ENCODE measurements at places on chromosomes 5 and 9.

DNA sequence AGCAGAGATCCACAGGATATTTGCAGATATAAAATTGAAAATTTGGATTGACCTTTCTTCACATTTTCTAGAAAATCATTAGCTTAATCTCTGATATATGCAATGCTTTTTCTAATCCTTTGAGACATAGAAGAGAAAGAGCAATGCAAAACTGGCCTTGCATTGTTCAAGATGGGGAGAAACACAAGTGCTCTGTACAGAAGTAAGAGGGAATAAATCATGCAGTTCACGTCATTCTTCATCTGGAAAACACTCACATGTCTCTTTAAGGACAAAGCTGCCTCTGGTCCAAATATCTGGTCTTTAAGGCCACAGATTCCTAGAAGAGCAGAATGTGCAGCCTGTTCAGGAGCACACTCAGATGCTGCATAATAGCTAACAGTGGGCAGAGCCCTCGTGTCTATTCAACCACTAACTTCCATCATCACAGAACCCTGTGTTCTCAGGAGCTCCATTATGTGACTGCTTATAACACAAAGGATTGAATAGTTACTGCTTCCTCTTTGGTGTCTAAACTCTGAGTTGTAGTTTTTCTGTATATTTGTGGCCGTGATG is 277.5 kb downstream of the PLK2 start:
- no peak for DNase-seq

DNA sequence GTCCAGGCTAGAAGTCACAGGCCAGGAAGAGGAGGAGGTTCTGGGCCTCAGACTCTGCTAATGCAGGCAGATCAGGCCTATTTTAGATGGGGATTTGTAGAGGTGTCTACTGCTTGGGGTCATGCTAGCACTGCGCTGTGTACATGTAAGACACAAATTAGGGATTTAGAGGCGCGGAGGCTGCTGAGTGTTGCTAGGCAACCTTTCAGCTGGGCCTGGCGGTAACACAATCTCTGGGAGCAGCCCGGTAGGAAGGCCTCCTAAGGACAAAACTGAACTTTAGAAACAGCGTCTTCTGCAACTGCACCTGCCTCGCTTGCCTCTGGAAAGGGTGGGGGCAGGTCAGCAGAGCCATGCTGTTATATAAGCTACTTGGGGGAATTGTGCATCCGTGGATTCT is 147.9 kb downstream of the MACROH2A1 start:
- DNase-seq, result no peak

DNA sequence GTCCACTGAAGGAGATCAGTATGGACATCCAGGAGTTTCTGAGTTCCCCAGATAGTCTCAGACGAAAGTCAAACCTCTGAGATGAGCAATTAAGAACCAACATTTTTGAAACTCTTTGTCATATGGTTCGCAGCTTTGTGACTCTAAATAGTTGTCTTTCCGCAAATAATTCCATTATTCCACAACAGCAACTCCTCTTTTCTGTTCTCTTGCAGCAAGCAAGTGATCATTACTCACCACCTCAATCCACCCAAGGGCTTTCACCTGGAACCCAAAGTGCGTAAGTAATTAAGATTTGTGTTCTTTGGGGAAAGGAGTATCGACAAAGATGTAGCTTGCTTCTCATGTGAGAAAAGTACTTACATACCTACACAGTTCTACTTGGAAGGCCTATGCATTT is 15.6 kb downstream of the MTX3 start:
- DNase-seq, result no peak

DNA sequence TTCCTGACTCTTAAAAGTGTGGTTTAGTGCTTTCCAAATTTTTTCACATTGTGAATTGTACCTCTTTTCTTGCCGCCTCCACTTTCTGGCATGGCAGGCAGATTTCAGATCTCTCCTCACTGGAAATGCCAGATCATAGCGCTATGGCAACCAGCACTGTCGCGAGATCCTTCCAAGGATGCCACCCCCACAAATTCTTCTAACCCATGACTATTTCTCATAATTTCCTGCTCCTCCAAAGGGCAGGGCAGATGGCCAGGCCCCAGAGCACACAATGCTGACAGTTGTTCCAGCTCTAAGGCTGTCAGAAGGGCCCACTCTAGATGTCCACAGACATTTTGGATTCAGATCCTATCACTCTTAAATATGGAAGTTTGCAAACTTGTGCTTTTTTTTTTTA is 446.2 kb upstream of the RIOK2 start:
- DNase-seq, result no peak

GRCh38 chr9:28616310-28616709 is 1043.0 kb upstream of the C9orf72 start:
- no peak for DNase-seq

DNA sequence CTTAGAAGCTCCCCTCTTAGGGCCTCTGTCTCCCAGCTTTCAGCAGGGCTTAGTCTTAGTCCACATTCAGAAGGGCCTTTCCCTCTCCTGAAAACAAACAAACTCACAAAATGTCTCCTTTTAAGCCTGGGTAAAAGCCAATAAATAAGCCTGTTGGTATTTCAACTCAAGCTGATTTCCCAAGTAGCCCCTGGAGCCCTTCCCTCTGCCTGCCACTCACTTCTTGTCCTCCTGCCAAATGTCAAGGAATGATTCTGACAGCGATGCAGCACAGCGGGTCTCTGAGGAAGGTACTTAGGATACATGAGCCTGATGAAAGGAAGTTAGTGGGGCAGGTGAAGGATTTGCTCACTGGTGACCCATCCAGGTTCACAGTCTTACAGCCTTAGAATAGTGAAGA is 210.5 kb downstream of the PJA2 start:
- DNase-seq, result no peak

DNA sequence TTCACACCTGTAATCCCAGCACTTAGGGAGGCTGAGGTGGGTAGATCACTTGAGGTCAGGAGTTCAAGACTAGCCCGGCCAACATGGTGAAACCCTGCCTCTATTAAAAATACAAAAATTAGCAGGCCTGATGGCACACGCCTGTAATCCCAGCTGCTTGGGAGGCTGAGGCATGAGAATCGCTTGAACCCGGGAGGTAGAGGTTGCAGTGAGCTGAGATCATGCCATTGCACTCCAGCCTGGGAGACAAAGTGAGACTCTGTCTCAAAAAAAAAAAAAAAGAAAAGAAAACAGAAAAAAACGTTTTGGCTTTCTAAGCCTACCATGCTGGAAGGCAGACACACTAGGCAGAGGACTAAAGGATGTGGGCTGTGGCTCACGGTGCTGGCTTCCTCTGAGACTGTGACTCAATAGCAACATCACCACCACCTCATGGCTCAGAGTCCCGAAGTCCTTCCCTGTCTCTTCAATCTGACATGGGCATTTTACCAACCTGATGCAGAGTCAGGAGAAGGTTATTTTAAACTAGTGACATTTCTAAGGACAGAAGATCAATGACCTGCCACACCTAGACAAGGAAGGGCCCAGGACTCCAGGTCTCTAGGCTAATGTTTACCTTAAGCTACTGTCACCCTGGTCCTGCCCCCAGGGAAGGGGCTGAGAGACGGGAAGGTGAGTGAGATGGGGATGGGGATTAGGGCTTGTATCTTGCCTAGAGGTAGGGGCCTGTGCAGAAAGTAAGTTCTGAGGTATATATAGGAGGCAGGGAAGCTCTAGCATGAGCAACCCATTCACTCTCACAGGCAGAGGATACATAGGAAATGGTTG is 3.7 kb downstream of the ECSCR start:
- peak; percentile 89 for DNase-seq

DNA sequence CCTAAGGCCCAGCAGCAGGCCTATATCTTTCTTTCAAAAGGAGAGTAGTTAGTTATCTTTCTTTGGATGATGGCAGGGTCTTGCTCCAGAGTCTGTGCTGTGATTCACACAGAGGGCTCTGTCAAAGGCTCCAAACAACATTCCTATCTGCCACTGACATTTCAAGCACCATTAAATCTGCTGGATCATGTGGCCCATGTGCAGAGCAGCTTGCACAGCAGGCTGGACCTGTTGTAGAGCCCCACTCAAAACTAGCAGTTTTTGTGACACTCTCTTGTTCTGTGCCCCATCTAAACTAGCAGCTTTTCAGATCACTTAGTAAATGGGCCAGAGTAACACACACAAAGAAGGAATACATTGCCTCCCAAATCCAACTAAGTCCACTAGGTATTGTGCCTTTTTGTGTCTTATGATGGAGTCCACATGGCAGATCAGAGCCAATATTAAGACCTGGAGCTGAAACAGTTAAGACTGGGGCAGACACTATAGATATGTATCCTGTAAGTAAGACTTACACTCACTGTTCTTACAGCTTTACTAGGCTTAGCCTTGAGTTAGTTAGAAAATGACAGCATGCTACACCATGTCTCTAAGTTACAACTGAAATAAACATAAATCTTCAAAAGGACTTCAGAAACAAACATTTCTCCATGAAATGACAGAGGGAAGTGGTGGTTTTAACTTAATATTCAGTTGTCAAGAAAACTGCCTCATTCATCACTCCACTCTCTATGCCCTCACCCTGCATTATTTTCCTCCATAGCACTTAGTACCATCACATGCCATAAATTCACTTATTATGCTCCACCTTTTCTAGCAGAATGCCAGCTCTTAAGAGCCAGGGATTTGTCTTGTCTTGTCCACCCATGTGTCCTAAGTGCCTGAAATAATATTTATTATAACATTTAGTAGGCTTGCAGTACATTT is 400.9 kb downstream of the RAB3C start:
- DNase-seq, result no peak

- DNase-seq, result no peak
Measured at GRCh38 chr9:86368871-86369521, 14.8 kb upstream of the TUT7 start.

DNA sequence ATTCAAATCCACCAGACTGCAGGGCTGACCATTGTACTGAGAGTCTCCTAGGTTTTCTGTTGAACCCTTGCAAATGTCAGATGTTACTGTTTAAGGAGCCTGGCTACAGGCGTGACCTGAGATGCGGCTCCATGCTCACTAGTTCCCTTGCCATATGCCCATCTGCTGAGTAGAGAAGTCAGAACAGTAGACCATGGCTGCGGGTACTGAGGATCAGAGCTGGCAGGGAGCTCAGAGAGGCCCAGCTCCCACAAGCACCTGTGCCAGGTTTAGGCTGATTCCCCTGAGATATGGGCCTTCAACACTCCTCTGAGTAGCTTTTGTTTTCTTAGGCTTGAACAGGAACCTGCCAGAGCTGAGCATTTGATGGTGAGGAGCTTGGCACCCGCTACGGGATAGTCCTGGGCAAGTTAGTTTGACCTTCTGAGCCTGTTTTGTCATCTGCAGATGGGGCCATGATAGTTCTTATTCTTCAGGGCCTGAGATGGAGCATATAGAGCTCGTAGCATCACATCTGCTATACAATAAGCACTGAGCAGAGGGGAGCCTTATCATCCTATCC is 83.7 kb downstream of the BOD1 start:
- DNase-seq, result no peak

GRCh38 chr9:77926371-77926878 is 105.2 kb downstream of the GNAQ start:
- no peak for DNase-seq

DNA sequence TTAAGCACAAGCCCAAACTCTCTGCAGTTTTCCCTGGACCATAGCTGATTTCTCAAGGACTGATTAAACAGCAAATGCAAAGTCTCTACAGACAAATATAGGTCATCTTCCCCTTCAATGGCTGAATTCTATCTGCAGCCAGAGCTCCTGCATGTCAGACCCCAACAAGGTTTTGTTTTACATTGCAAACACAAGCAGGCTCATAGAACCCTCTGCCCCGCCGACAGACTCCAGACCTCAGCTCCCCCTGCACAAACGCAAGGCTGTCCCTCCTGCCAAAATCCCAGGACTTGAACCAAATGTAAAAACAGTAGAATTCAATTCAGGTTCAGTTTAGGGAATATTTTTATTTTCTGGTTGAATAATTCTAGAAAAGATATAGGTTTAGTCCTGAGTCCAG is 526.7 kb upstream of the TRPC7 start:
- no peak for DNase-seq

- DNase-seq, result no peak
Measured at GRCh38 chr5:158611581-158611980, 488.1 kb downstream of the EBF1 start.

GRCh38 chr5:124704594-124705284 is 41.7 kb downstream of the ZNF608 start:
- DNase-seq, result no peak

DNA sequence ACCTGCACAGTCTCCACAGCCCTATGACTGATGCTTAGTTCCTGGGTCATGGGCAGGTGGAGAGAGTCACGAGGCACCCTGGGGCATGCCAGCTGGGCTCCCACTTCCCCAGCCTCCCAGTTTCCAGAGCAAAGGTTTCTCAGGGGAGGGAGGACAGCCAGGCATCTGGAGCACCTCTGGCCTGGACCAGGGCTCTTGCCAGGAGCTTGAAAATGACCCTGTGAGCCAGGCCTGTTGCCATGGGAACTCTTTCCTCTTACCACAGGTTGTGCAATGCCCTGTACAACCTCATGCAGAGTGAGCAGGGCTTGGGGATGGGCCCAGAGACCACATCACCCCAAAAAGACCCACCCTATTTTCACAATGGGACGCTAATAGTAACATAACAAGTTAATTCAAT is 113.1 kb downstream of the PSD2 start:
- no peak for DNase-seq

DNA sequence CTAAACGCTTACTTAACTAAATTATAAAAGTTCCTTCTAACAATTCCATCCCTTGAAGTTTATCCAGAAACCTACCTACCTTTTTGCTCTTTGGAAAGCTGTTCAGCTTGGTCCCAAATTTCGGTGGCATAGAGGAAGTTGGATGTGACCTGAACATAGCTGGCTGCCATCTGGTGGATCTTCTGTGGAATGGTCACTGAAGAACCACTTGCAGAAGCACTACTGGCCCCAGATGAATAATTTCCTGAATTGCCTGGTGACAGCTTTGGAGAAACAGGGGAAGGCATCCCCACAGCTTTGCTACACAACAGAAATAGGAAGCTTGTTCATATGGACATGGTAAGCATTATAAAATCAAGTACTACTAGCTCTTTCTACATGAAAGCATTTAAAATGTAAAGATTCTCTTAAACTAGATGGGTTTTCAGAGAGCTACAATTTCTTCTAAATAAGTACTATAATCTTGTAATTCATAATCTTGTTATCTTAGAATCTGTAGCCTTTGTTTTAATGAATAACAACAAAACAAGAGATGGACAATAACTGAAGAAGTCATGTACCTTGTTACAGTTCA is 9.9 kb downstream of the LEAP2 start:
- no peak for DNase-seq

DNA sequence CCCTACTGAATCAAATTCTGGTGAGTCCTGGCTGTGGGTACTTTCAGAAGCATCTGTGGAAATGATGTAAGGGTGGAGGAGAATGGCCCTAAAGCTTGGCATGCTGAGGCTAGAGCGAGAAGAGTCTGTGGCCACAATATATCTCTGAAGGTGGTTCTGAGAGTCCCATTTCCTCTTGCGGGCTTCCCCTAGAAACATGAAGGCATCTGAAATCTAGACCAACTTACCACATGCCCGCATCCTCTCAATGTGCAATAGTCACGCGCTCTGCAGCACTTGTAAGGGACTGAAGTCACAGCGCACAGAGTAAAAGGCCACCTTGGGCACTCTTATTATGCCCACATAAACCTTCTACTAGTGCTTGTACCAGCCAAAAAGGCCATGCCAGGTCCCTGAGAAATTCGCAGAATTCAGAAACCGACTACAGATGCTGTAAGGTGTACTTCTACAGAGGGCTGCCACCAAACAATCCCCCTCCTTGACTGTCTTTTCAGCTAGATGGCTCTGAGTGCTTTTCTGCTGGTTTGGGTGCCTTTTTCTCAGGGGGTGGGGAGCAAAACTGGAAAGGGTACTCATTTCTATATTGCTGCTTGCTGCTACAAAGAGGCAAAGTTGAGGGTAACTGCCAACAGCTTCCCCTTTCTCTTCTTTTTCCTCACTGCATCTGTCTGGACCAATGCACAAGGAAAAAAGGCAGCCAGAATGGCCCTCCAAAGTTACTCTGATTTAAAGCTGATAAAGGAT is 107.3 kb downstream of the ZDHHC21 start:
- no peak for DNase-seq
